ENCODE measurements at places on chromosomes 12 and 14.

GRCh38 chr14:58166005-58166983 is 14.3 kb upstream of the ARMH4 start:
- DNase-seq, result peak; percentile 92

DNA sequence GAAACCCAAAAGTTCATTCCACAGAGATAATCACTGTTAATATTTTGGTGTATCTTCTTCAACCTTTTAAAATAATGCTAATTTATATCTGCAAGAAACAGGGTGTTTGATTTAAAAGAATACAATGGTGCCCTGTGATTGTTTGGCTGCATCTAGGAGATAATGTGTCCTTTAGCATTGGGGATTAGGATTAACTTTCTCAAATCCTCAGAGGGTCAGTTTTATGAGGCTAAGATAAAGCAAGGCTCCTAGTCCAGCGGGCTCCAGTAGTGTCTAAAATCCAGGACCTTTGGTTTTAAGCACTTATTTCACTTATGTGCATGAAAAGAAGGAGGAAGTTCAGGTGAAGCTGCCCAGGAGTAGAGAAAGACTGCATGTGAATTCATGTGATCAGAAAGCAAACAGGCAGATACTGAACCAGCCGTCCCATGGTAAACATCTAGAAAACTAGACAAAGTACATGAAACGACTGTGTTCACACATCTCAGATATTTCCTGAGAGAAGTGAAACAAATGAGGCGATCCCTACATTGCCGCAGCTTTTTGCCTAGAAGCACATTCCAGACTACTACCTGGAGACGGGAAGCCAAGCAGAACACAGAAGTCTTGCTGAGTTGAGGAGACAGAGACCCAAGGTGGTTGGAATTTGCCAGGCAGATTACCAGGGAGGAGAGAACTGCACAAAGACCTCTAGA is 129.1 kb upstream of the MAX start:
- no peak for DNase-seq

- DNase-seq, result no peak
Observed at GRCh38 chr14:47191700-47192099, 483.7 kb downstream of the MDGA2 start.

DNA sequence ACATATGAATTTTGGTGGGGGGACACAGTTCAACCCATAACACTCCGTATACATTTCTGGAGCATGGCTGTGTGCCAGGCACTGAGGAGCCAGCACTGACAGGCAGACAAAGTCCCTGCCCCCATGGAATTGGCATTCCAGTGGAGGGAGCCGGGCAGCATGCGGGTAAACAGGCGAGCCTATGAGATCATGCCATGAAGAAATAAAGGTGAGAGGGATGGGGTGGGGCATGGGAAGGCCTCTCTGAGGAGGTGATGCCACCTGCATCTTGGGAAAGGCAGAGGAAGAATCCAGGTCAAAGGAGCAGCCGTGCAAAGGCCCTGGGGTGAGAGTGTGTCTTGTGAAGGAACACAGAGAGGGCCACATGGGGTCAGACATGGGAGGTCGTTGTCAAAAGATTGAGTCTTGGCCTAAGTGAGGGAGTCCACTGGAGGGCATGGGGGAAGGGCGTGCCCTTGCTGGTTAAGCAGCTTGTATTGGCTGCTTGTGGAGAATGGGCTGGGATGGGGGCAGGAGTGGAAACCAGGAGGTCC is 3.6 kb downstream of the OTUB2 start:
- no peak for DNase-seq

DNA sequence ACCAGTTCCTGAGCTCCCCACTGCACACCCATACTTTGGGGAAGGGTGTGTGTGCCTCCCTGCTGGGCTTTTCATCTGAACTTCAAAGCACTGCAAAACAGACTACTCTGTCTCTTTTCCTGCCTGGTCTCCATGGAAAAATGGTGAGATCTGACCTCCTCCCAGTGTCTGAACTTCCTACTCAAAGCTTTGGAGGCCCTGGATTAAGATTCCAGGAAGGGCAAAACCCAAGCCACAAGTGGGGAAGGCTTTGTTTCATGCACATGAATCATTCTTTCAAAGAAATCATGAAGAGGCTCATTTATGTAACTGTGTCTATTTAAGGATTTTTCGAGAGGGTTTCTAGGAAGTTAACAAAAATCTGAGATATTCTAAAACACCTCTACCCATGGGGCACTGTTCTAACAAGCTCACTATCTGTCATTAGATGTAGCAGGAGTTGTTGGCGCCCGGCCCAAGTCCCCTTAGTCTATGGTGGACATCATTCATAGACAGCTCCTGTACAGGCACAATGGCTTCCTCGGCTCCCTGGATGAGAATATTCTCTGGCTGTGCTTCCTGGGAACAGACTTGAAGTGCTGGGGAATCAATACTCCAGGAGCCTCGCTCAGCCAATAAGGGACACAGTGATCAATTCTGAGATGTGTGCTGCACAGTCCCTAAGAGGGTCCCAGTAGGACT is 224.0 kb downstream of the KTN1 start:
- DNase-seq, result no peak

- DNase-seq, result no peak
Observed at GRCh38 chr14:89481196-89481595, 64.2 kb upstream of the FOXN3 start.

GRCh38 chr14:78164226-78164853 is 5.8 kb upstream of the NRXN3 start:
- peak; percentile 83 for DNase-seq

- DNase-seq, result no peak
Observed at GRCh38 chr12:112331886-112332285, 50.3 kb downstream of the HECTD4 start.

DNA sequence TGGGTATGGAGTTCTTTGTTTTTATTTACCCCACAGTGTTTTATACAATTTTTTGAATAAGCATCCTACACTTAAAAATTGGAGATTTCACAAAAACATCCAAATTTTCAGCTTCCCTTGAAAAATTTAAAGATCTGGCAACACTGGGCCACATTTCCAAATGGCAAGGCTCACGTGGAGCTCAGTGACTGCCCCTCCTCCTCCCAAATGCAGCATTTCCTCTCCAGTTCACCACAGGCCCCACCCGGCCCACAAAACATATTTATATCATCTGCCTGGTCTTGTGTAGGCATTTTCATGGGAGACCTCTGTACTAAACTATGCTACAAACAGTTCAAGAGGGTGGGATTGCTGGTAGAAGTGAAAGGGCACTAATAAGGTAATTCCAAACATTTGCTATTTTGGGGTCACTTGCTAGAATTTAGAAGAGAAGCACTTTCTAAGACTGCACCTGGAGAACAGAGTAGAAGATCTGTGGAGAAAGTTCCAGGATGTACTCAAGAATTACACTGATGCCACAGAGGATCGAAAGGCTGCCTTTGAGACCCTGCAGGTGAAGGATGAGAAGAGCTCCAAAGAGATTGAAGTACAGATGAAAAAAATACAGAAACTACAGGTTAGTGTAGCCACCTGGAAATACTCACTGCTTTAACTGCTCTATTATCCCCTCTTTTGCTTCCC is 7.3 kb downstream of the FKBP11 start:
- DNase-seq, result no peak

DNA sequence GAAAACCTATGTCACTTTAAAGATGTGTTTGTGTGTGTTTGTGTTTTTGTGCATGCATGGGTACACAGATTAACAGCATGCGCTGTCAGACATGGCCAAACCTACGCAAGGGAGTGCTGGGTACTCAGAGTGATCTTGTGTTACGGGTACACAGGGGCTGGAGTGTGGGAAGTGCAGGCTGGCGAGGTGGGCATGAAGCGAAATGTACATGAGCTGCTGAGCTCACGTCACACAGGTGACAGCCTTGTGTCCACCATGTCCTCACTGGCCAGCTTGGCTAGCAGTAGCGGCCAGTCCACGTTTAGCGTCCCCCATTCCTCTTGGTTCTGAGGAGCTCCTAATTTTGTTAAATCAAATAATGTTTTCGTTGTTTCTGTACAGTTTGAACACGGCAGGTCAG is 979.7 kb upstream of the TMEM132C start:
- no peak for DNase-seq

GRCh38 chr14:102315121-102315520 is 4.4 kb upstream of the ZNF839 start:
- DNase-seq, result no peak

GRCh38 chr12:115528466-115528865 is 749.0 kb downstream of the MED13L start:
- no peak for DNase-seq

DNA sequence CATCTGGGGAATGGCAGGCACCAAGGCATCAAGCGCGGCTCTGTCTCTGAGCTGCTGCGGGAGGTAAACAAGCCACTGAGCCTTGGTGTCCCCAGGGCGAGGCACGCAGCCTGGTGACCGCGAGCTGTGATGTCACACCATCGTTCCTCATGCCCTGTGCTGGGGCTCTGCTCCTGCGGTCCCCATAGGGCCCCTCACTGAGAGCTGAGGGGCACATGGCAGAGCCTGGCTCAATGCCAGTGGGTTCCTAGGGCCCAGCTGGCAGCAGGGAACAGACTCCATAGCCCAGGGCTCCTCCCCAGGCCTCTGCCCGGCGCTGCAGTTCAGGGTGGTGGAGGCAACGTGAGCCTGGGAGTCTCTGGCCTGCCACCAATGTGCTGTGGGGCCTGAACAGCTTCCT is 22.6 kb downstream of the CHGA start:
- DNase-seq, result no peak

DNA sequence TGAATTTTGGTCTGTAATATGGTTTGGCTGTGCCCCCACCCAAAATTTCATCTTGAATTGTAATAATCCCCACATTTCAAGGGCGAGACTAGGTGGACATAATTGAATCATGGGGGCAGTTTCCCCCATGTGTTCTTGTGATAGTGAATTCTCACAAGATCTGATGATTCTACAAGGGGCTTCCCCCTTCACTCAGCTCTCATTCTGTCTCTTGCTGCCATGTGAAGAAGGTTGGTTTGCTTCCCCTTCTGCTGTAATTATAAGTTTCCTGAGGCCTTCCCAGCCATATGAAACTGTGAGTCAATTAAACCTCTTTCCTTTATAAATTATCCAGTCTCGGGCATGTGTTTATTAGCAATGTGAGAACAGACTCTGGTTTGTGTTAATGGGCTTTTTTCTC is 5.9 kb downstream of the LRRC9 start:
- DNase-seq, result no peak

- DNase-seq, result peak; percentile 30
Observed at GRCh38 chr12:82708061-82708879, 21.6 kb downstream of the TMTC2 start.
